ENCODE measurements at places on chromosomes 3 and 15. TPM values are rescaled to one million over a fixed set of nuclear protein-coding genes. Genes with fewer than 3 reads are reported as not detected.

Gene CD86
- total RNA-seq = not detected

Gene SCG5
- 1.7 TPM for total RNA-seq

Gene GNAT1
- total RNA-seq = not detected

Gene CLDN18
- not detected for total RNA-seq

Gene NEK10
- total RNA-seq = 3.9 TPM

DNA sequence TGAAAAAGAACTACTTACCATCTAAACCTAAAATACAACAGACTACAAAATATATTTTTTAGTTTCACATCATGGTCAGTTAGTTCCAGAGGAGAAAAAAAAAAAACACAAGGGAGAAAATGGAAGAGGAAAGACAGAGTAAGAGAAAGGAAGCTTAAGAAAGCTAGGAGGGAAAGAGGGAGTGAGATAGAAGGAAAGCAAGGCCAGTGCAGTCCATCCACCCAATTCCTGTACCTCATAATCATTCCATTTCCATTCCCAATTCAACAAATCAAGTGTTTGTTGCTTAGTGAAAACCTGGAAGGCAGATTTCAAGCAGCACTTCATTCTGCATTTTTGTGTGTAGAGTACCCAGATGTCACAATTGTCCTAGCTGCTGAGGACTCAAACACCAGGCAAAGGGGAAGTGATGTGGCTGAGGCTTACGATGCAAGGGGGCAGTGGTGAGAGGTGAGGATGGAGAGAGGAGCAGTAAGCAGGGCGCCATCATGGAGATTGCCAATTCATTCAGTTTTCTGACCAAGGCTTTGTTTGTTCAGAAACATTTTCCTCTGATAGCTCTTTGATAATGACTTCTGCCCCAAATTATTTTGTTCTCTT lies 83.6 kb upstream of the GSK3B start:
- no peaks in the 10 kb centered on the region for H3K27me3 ChIP-seq
- H3K36me3 ChIP-seq = no peaks in the 10 kb centered on the region
- no peak overlapping the region for H3K4me3 ChIP-seq

DNA sequence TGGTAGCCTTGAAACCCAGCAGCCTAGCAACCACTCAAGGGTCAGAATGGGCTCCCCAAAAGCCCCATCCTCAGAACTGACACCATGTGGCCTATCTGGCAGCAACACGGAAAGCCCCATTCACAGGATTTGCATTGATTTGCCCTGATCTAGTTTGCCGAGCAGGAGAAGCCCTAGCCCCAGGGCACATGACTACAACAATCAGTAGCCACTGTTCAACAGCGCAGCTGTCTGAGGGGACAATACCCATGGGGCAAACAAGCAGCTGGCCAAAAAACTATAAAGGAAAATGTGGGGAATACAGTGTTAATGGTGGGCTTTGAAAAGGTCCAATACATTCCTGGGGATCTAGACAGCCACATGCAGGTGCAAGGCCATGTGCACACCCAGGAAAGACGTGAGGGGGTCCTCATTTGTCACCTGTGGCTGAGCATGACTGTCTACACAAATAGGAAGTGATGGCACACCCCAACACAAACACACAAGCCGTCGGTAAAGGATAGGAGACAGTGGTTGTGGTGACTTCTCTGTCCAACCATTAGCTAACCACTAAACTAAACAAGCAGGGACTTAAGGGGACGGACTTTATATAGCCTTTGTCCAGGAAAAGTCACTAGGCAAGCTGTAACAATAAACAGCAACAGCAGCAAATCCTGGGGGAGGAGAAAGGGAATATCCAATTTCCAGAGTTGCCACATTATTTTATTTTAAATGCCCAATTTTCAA lies 113.7 kb downstream of the LRIG1 start:
- no peaks in the 10 kb centered on the region for H3K27me3 ChIP-seq
- H3K4me3 ChIP-seq = no peak overlapping the region
- H3K36me3 ChIP-seq = peaks cover 67% of the 10 kb centered on the region
- peaks cover 15% of the 10 kb centered on the region for H3K4me1 ChIP-seq
- DNase-seq = no peak

- no peak for DNase-seq
- no peaks in the 10 kb centered on the region for H3K27me3 ChIP-seq
- H3K4me1 ChIP-seq = no peaks in the 10 kb centered on the region
- H3K4me3 ChIP-seq = no peak overlapping the region
- no peak overlapping the region for H3K27ac ChIP-seq
Observed at GRCh38 chr3:40223856-40224255, 85.7 kb upstream of the EIF1B start.

GRCh38 chr15:83904107-83905040 lies 250.5 kb downstream of the ADAMTSL3 start:
- no peak overlapping the region for H3K27ac ChIP-seq
- DNase-seq = no peak
- no peaks in the 10 kb centered on the region for H3K4me1 ChIP-seq
- H3K27me3 ChIP-seq = peaks cover 4% of the 10 kb centered on the region
- no peak overlapping the region for H3K4me3 ChIP-seq

DNA sequence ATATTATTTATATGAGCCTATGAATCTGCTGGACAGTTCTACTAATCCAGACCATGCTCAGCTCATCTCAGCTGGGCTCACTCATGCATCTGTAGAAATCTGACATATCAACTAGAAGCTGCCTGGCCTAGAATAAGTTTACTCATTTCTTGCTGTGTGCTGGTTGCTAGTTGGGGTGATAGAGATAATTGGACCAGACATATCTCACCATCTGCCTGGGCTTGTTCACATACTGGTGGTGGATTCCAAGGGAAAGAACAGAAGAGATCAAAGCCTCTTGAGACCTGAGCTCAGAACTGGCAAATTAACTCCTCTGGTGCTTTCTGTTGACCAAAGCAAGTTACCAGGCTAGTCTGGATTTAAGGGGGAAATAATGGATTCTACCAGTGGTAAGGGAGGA lies 109.1 kb downstream of the NSUN3 start:
- no peaks in the 10 kb centered on the region for H3K36me3 ChIP-seq
- H3K4me3 ChIP-seq = no peak overlapping the region
- H3K27me3 ChIP-seq = peaks cover 5% of the 10 kb centered on the region
- H3K27ac ChIP-seq = no peak overlapping the region
- no peaks in the 10 kb centered on the region for H3K4me1 ChIP-seq

DNA sequence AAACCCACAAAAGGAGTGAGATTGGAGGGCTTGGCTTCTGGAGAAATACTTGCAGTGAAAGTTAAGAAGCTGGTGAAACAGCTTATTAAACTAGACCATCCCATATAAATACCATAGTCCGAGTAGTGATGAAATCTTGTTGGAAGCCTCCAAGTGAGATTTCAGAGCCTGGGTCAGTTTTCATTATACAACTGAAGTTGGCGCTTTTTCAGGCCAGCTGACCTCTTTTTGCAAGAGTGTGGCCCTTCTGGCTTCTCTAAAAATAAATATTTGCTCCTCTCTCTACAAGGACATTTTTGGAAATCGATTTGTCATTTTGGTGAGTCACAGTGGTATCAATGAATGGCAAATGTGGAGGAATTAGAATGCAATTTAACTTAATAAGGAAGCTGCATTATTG lies 51.2 kb upstream of the THRB start:
- H3K4me1 ChIP-seq = no peaks in the 10 kb centered on the region
- no peaks in the 10 kb centered on the region for H3K36me3 ChIP-seq
- no peaks in the 10 kb centered on the region for H3K27me3 ChIP-seq
- H3K4me3 ChIP-seq = no peak overlapping the region
- DNase-seq = no peak
- H3K27ac ChIP-seq = no peak overlapping the region

DNA sequence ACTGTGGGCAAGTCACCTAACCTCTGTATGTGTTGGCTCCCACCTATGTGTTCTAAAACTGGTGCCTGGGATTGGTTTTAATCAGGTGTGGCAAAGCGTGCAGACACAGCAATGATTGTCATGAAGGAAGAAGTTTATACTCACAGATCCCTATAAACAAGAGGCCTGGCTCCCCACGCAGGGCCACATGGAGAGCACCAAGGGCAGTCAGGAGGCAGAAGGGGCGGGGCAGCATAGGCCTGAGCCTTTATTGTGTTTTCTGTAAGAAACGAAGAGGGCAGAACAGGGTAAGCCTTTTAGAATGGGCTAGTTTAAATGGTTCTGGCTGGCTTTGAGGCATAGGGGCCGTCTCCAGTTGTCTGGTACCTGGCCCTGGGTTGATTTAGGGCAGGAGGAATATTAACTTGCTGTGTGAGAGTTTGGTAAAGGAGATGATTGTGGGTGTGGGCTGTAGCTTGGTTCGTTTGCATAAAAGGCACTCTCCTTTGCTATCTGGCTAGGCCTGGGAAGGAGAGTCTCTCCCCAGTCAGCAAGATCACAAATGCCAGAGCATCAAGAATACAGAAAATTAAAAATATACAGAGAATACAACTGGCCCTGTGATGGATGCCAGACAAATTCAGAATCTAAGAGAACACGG lies 2.2 kb upstream of the FBXW12 start:
- no peaks in the 10 kb centered on the region for H3K27me3 ChIP-seq
- H3K27ac ChIP-seq = no peak overlapping the region
- H3K4me3 ChIP-seq = no peak overlapping the region
- H3K36me3 ChIP-seq = no peaks in the 10 kb centered on the region

- DNase-seq = peak; percentile 5
- no peaks in the 10 kb centered on the region for H3K4me1 ChIP-seq
- peaks cover 2% of the 10 kb centered on the region for H3K27me3 ChIP-seq
- no peak overlapping the region for H3K27ac ChIP-seq
- H3K4me3 ChIP-seq = no peak overlapping the region
Observed at GRCh38 chr15:69523010-69524001, 70.7 kb downstream of the RPLP1 start.

- peaks cover 3% of the 10 kb centered on the region for H3K4me1 ChIP-seq
- DNase-seq = no peak
- H3K36me3 ChIP-seq = no peaks in the 10 kb centered on the region
- H3K27me3 ChIP-seq = no peaks in the 10 kb centered on the region
Observed at GRCh38 chr3:17231537-17232261, 346.9 kb downstream of the PLCL2 start.

GRCh38 chr3:123367467-123368154 lies 81.3 kb downstream of the ADCY5 start:
- no peak overlapping the region for H3K27ac ChIP-seq
- DNase-seq = no peak
- no peaks in the 10 kb centered on the region for H3K27me3 ChIP-seq
- H3K4me3 ChIP-seq = no peak overlapping the region
- H3K4me1 ChIP-seq = no peaks in the 10 kb centered on the region

DNA sequence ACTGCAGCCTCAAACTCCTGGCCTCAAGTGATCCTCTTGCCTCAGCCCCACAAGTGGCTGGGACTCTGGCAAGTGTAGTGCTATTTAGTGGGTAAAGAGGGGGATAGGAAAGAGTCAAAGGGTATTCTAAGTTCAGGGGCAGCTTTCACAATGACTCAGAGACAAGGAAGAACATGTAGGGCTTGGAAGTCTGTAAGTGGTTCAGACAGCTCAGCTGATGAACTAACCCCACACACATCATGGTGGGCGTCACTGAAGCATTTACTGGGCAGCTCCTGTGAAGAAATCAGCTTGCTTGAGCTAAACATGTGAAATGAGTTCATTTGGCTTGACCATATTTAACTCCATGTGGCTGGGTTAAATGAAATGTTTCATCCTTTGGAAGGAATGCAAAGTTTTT lies 34.6 kb upstream of the THSD4 start:
- no peaks in the 10 kb centered on the region for H3K36me3 ChIP-seq
- H3K4me3 ChIP-seq = no peak overlapping the region
- H3K27ac ChIP-seq = no peak overlapping the region
- no peaks in the 10 kb centered on the region for H3K4me1 ChIP-seq

DNA sequence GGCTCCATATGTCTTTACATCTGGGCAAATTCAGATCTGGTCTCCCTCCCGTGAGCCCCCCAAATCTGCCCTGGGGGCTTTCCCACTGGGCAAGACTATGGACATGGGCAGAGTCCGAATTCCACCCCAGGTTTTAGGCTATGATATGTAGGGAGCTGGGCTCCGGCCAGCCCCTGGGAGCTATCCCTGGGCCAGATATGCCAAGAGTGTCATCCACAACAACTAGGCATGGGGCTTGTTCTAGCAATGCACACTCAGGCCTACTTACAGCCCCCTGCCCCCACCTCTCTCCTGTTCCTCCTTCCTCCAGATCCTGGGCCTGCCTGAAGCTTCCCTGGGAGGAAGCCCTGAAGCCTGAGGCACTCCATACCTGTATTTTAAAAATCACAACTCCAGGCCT lies 622 bp downstream of the XIRP1 start:
- no peaks in the 10 kb centered on the region for H3K36me3 ChIP-seq
- H3K27me3 ChIP-seq = peaks cover 2% of the 10 kb centered on the region
- H3K4me1 ChIP-seq = no peaks in the 10 kb centered on the region

DNA sequence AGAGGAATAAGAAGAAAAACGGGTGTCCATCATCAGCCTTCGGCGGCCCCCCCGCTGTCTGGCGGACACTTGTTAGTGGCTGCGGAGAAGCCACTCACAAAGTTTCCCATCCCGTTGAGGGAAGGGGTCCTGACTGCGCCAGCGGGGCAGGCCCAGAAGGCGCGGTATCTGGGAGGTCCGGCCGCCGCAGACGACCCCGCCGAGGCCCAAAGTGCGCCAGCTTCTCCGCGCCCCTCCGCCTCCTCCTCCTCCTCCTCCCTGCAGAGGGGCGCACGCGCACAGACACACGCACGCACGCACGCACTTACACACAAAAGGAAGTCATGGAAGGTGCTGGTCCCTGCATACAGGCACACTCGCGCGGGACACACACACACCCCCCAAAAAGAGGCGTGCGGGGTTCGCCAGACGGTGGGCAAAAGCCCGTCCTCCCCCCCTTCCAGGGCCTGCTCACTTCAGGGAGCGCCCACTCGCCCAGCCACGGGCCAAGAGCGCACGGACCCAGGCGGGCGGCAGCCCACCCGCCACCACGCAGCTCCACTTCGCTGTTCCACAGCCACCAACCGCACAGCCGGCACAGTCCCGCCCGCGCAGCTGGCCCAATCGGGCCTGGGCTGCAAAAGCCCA lies 18.0 kb downstream of the ZNF148 start:
- H3K4me3 ChIP-seq = peak overlapping the region; percentile 67
- H3K27me3 ChIP-seq = no peaks in the 10 kb centered on the region

GRCh38 chr15:90529011-90529370 lies 732 bp upstream of the CRTC3 start:
- DNase-seq = no peak
- H3K27me3 ChIP-seq = no peaks in the 10 kb centered on the region
- H3K36me3 ChIP-seq = no peaks in the 10 kb centered on the region
- H3K4me1 ChIP-seq = peaks cover 32% of the 10 kb centered on the region
- H3K27ac ChIP-seq = peak overlapping the region; percentile 70

GRCh38 chr3:189690237-189690636 lies 59.0 kb downstream of the TP63 start:
- no peaks in the 10 kb centered on the region for H3K36me3 ChIP-seq
- no peak overlapping the region for H3K27ac ChIP-seq
- no peaks in the 10 kb centered on the region for H3K27me3 ChIP-seq

Data from CD4-positive, CD25-positive, alpha-beta regulatory T cell (primary cell).